ENCODE measurements at places on chromosomes 6 and 20. TPM values are rescaled to one million over a fixed set of nuclear protein-coding genes. Genes with fewer than 3 reads are reported as not detected.

The CRISP3 gene
- total RNA-seq, result not detected

DNA sequence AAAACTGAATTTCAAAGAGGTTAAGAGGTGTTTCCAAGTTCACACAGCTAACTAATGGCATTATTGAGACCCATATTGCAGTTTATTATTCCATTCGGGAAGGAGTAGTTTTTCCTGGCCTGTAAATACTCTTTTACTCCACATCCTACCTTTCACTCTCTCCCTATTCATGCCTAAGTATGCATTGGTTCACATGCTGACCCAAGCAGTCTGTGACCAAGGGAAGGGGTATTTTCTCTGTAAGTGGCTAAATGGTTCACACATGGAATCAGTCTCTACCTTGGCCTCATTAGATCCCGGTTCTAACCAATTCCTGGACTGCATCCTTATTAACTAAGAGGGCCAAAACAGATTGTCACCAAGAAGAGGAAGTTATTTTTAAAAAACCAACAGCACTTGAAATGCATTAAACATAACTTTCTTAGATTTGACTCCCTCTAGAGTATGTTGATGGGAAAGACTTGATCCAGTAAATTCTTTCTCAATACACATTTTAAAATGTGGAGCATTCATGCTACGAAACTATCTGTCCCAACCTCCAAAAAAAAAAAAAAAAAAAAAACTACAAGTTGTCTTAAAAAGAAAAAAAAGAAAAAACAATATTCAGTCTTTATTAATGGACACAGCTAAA lies 17.8 kb upstream of the RSPO3 start:
- DNase-seq, result no peak

The CNKSR3 gene
- total RNA-seq, result 11.1 TPM

The ZNF831 gene
- not detected for total RNA-seq

DNA sequence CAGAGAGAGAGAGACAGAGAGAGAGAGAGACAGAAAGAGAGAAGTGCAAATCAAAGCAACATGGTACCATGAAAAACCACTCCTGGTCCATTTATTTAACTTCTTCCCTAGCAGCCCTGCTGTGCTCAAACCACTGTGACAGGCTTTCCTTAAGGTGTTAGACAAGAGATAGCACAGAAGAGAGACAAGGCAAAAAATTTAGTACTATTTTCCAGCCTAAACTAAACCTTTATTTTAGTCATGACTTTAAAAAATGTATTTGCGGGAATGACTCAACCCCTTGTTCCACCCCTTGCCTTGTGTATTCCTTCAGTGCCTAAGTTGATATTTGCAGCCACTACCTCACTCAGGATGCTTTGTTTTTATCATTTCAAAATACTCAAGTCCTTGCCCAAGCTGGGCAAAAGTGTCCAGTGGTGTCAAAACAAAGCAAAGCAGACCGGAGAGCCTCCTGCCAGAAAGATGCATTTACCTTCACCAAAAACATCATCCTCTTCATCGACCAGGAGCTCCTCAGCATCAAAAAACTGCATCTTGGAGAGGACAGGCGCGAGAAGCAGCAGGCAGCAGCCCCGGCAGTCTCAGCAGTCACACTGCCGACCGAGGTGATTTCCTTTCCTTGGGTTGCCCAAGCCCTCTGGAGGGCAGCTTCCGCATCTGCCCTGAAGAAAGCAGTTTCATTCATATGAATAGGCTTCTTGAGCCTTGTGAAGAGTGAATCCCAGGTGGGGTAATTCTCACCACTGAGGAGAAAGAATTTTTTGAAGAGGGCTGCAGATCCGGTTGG lies at the start of gene RIPOR2:
TSS of gene RIPOR2 (minus strand) at position 595 of the 787 bp plus-strand sequence. CDS start at position 533, 62 bp downstream.
- peak; percentile 24 for DNase-seq

DNA sequence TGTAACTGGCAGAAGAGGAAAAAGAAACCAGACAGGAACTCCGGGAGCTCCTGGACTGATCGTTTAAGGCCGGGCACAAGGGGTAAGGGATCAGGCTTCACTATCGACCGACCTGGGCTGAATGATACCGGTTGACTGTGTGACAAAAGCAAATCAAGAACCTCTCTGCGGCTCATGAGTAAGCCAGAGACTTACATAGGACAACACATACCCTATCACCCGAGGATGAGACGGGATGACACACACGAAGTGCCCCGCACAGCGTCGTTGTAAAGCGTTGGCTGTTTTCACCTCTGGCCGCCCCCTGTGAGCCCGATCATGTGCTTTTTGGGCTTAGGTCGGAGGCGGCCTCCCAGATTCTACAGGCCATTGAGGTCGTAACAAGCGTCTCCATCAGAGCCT lies 695 bp upstream of the TGIF2 start:
- DNase-seq, result peak; percentile 24

DNA sequence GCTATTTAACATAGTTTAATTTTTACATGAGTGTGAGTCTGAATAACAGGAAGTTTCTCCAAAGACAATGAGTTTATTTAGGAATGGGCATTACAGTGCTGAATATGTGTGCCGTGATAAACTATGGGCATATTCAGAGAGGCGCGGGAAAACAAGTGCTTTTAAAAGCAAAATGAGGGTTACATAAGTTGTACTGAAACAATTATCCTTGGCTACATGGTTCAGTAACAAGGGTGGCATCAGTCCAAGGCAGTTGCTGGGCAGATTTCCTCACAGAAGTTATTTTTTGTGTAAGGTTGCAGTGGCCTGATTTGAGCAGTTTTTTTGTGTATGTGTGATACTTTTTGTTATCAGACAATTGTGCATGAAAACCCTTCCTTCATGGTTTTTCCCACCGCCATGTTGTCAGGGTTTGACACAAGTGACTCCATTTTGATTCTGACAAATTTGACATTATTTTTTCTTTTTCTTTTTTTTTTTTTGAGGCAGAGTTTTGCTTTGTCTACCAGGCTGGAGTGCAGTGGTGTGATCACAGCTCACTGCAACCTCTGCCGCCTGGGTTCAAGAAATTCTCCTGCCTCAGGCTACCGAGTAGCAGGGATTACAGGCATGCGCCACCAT lies 22.3 kb upstream of the PXDC1 start:
- DNase-seq, result no peak

The FERMT1 gene
- total RNA-seq, result 10.9 TPM

The RAMACL gene
- total RNA-seq, result 1.3 TPM

The IMPG1 gene
- total RNA-seq, result not detected

GRCh38 chr6:129135451-129135850 lies 252.5 kb downstream of the LAMA2 start:
- no peak for DNase-seq

The DLL1 gene
- total RNA-seq, result 1.6 TPM

The PTCRA gene
- not detected for total RNA-seq

- peak; percentile 69 for DNase-seq
Measured at GRCh38 chr6:53128842-53129241, 19.8 kb downstream of the GCM1 start.

The DSP gene
- 468 TPM for total RNA-seq

DNA sequence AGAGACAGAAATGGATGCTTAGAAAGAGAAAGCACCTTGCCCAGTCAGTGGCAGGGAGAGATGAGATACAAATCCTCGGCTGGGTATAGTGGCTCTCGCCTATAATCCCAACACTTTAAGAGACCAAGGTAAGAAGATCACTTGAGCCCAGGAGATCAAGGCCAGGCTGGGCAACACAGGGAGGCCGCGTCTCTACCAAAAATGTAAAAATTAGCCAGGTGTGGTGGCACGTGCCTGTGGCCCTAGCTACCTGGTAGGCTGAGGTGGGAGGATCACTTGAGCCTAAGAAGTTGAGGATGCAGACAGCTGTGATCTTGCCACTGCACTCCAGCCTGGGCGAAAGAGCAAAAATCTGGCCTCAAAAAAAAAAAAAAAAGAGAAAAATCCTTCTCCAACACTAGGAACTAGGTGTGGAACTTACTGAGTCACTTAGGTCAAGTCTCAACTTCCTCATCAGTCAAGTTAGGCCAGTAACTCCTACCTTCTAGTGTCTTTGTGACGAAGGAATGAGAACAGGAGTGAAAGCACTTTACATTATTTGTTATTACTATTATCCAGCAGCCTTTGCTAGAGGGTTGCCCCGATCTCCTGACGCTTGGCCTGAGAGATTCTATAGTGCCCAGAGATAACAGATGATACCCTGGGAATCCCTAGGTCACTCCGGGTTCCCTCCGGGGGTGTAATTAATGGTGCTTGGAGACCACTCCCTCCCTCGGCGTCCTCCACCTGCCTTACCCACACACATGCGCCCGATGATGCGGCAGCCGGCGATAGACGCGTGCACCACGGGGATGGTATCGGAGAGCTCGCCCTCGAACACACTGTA lies 918 bp downstream of the EIF6 start:
- no peak for DNase-seq

DNA sequence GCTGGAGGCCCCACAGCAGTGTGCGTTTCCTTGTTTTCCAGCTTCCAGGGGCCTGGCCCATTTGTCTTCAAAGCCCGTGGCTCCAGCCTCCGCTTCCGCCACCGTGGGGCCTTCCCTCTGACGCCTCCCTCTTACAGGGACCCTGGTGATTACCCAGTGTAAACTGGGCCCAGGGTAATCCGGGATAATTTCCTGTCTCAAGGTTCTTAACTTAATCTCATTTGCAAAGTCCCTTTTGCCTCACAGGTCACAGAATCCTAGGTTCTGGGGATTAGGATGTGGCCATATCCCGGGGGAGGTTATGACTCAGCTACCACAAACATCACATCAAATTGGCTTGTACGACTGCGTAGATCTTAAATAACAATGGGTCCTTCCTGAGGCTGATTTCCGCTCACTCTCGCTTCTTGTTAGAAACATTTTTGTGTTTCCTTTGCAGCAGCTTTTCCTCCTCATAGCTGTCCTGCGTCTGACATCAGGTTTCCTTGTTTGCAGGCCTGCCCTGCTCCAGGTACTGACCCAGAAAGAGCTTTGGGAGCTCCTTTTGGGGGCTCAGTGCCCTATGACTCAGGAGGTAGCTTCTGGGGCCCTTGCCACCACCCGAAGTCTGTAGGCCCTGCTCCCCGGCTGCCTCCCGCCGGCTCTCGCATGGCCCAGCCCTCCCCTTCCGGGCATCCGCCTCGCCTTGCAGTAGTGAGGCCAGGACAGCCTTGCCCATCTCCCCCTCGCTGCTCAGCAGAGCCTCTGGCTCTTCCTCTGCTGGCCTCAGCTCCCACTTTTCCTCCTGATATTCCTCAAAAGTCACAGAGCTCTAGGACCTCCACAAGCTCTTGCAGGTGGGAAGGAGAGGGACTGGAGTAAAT lies 100.5 kb downstream of the ERMARD start:
- DNase-seq, result peak; percentile 23

The LHFPL5 gene
- total RNA-seq, result not detected

- DNase-seq, result no peak
Measured at GRCh38 chr6:86756640-86757229, 180.6 kb upstream of the HTR1E start.

- DNase-seq, result no peak
Measured at GRCh38 chr6:36510365-36510764, 36.9 kb downstream of the STK38 start.

DNA sequence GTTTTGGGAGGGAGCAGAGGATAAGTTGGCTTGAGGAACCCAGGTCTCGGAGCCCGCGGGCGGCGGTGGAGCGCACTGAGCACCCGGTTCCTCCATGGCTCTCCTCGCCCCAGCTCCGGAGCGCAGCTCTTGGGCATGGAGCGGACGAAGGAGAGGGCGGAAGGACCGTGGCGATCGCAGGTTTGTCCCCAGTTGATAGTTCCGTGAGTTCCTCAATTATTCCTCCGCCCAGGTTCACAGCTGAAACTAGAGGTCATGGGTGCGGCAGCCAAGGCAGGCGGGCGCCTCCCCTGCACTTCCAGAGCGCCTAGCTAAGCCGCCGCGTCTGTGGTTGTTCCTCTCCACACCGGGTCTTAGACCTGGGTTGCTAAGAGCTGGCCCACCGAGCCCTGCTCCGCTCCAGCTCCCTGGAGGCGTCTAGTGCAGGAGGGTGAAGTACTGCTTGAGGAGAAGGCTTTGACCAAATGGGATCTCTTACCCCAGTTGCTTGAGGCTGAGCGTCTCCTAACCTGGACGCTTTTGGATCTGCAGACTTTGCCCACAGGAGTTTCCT lies at the start of gene HTR1B:
TSS of gene HTR1B (minus strand) at position 184 of the 553 bp plus-strand sequence. CDS start at position 96, 88 bp downstream.
- peak; percentile 25 for DNase-seq

DNA sequence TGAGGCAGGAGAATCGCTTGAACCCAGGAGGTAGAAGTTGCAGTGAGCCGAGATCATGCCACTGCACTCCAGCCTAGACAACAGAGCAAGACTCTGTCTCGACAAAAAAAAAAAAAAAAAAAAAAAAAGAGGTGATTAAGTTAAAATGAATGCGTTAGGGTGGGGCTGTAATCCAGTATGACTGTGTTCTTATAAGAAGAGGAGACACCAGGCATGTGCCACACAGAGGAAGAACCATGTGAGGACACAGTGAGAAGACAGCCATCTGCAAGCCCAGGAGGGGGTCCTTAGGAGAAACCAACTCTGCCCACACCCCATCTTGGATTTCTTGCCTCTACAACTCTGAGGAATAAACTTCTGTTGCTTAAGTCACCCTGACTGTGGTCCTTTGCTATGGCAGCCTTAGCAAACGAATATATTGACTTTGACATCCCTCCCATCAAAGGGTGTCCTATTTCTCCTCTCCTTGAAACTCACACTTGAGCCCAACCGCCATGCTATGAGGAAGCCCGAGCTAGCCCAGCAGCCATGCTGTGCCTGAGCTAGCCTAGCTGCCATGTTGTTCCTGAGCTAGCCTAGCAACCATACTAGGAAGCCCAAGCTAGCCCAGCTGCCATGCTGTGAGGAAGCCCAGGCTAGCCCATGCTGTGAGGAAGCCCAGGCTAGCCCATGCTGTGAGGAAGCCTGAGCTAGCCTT lies 15.8 kb upstream of the PPP1R16B start:
- peak; percentile 34 for DNase-seq

- no peak for DNase-seq
Measured at GRCh38 chr6:165618241-165618640, 44.8 kb downstream of the PDE10A start.

DNA sequence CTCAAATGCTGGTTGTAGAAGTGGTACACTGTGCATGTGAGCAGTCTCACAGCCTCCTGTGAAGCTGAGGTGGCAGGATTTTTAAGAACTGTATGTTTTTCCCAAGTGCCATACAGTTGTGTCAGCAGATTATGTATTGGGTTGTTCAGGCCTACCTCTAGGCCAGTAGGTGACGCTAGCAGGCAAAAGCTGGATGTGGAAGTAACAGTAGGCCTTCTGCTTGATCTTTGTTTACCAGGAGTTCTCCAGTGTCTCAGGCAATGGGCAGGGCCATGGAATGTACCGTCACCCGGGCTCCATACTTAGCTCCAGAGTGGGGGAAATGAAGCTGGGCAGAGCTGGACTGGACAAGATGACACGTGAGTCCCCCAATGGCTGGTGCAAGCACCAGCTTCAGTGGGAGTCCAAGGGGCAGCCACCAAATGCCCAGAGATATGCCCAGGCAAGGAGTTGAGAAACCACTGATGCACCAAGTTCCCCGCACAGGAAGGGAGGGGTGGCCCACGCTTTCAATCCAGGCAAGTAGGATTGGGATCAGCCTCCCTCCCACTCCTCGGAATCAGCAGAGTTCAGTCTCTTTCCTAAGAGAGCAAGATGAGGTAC lies 289.7 kb downstream of the HTR1B start:
- DNase-seq, result no peak

GRCh38 chr6:107604549-107604948 lies 114.6 kb downstream of the SOBP start:
- no peak for DNase-seq

- peak; percentile 87 for DNase-seq
Measured at GRCh38 chr20:38043512-38044300, 10.2 kb downstream of the RPRD1B start.

GRCh38 chr20:38057351-38057972 lies 23.9 kb downstream of the RPRD1B start:
- DNase-seq, result peak; percentile 25

Measured in astrocyte (in vitro differentiated cells and primary cell).